ENCODE measurements at places on chromosomes 13 and 19. TPM values are rescaled to one million over a fixed set of nuclear protein-coding genes. Genes with fewer than 3 reads are reported as not detected.

SULT2B1 gene
- not detected for total RNA-seq

ATXN8OS gene
- not detected for total RNA-seq

ZNF83 gene
- total RNA-seq: 38.1 TPM

TTC9B gene
- total RNA-seq: not detected

TNFAIP8L1 gene
- total RNA-seq: 7.6 TPM

CDX2 gene
- total RNA-seq: 149 TPM

WTIP gene
- total RNA-seq: 4.1 TPM

LYPD3 gene
- total RNA-seq: not detected

MEIS3 gene
- not detected for total RNA-seq

ZNF560 gene
- total RNA-seq: not detected

GRCh38 chr19:7926021-7926726 is at the start of gene CTXN1:
CTXN1 (minus strand) TSS chr19:7926135; CDS start chr19:7925538, 597 bp downstream.
- H3K36me3 ChIP-seq: peaks cover under 1% of the 10 kb centered on the region
- DNase-seq: peak; percentile 81
- no peaks in the 10 kb centered on the region for H3K27me3 ChIP-seq
- peaks cover 44% of the 10 kb centered on the region for H3K4me1 ChIP-seq
- H3K27ac ChIP-seq: peak within 1 kb of the TSS; percentile 91
- H3K4me3 ChIP-seq: peak within 1 kb of the TSS; percentile 46

GRCh38 chr19:55436847-55437246 is 6.3 kb downstream of the SHISA7 start:
- no peak overlapping the region for H3K4me3 ChIP-seq
- no peak for DNase-seq
- H3K4me1 ChIP-seq: no peaks in the 10 kb centered on the region
- no peaks in the 10 kb centered on the region for H3K36me3 ChIP-seq

DNA sequence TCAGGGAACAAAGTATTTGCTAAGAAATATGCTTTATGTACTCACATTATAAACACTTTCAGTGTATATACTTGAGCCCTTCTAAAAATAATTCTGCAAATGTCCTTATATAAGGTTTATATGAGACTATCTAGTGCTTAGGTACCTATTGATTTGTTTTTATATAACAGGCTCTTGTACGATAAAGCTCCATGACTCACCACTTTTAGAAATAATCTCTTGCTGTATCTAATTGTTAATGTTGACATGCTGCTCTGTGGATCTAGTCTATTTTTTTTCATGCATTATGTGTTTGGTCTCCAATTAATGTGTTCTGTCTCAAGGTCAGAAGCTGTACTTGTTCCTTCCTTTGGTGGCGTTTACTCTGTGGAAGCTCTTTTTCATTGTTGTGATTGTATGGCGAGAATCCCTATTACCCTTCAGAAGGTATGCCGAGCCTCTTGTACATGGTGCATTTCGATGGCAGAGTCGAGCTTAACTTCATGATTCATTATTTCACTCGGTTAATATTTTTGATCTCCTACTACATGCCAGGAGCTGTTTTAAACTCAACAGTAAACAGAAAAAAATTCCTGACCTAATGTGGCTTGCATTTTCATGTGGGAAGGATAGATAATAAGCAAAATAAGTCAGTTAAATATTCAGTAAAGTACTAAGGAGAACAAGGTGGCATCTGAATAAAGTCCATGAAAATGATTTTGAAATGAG is 361.6 kb downstream of the COG6 start:
- no peak for DNase-seq
- H3K36me3 ChIP-seq: no peaks in the 10 kb centered on the region
- H3K4me3 ChIP-seq: no peak overlapping the region
- H3K4me1 ChIP-seq: no peaks in the 10 kb centered on the region
- H3K27ac ChIP-seq: no peak overlapping the region

DNA sequence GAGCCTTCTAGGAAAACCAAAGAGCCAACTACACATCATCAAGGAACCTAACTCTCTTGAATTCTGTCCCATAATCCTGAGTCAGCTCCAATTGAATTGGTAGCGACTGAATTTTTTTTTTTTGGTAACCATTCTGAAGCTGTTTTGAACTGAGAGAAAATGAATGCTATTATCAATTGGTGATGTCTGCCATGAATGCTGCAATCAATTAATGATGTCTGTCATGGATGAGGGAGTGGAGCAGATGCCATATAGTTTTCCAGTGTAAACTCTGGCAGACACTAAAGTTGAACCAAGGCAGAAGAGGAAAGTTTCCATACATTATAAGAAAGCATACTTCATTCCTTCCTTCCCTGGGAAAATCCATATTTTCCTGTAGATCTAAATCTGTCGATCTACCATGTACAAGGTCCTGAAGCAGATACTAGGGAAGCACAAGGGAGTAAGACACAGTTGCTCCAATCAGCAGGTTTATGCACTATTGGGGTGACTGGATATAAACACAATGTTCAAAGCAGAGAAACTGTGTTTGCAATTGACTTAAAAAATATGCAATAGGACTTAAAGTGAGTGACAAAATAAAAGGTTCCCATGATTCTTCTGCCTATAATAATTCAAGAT is 48.8 kb downstream of the MBD3L1 start:
- no peak overlapping the region for H3K27ac ChIP-seq
- no peaks in the 10 kb centered on the region for H3K36me3 ChIP-seq
- H3K4me3 ChIP-seq: no peak overlapping the region
- no peaks in the 10 kb centered on the region for H3K4me1 ChIP-seq

- H3K27ac ChIP-seq: peak overlapping the region; percentile 96
- DNase-seq: no peak
- peak overlapping the region; percentile 40 for H3K4me3 ChIP-seq
- no peaks in the 10 kb centered on the region for H3K36me3 ChIP-seq
Measured at GRCh38 chr13:33543089-33543459, 257.5 kb upstream of the STARD13 start.

DNA sequence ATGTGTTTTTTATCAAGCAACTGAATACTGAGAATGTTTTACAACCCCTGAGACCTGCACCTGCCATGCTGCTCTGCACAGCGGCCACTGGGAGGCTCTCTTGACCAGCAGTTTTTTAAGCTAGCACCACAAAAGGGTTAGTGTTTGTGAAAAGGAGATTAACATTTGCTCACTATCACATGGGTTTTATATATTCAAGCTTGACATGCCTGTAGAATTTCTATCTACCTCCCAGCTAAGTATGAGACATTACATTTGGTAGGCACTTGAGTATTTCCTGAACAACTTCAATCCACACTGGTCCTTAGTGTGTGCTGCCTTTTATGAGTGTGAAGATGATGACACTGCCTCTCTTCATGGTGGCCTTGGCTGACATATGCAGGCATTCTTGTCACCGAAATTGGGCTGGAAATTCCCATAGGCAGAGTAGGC is 1238.9 kb downstream of the UQCRFS1 start:
- H3K4me1 ChIP-seq: no peaks in the 10 kb centered on the region
- no peaks in the 10 kb centered on the region for H3K27me3 ChIP-seq
- no peaks in the 10 kb centered on the region for H3K36me3 ChIP-seq
- peak; percentile 9 for DNase-seq

GRCh38 chr13:95221971-95222732 is 79.1 kb downstream of the ABCC4 start:
- DNase-seq: peak; percentile 32
- H3K27me3 ChIP-seq: no peaks in the 10 kb centered on the region
- peak overlapping the region; percentile 33 for H3K27ac ChIP-seq
- no peak overlapping the region for H3K4me3 ChIP-seq
- H3K4me1 ChIP-seq: peaks cover 6% of the 10 kb centered on the region
- H3K36me3 ChIP-seq: no peaks in the 10 kb centered on the region

DNA sequence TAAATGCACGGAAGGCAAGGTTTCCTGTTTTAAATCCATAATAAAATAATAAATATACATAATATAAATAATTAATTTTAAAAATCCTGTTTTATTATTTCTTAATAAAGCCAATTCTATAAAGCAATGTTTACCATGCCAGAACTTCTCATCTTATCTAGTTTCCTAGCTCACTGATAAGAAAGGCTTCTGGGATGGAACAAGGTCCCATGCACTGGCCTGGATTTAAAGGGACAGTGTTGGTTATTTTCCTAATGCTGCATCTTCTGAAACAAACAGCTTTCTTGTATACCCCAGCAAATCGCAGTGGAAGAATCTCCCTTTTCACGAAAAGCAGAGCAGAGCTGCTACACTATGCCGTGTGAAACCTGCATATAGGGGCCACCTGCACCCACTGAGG is 68.8 kb downstream of the LNX2 start:
- DNase-seq: no peak
- H3K36me3 ChIP-seq: peaks cover 23% of the 10 kb centered on the region
- no peak overlapping the region for H3K27ac ChIP-seq
- no peaks in the 10 kb centered on the region for H3K4me1 ChIP-seq
- H3K4me3 ChIP-seq: no peak overlapping the region
- no peaks in the 10 kb centered on the region for H3K27me3 ChIP-seq

DNA sequence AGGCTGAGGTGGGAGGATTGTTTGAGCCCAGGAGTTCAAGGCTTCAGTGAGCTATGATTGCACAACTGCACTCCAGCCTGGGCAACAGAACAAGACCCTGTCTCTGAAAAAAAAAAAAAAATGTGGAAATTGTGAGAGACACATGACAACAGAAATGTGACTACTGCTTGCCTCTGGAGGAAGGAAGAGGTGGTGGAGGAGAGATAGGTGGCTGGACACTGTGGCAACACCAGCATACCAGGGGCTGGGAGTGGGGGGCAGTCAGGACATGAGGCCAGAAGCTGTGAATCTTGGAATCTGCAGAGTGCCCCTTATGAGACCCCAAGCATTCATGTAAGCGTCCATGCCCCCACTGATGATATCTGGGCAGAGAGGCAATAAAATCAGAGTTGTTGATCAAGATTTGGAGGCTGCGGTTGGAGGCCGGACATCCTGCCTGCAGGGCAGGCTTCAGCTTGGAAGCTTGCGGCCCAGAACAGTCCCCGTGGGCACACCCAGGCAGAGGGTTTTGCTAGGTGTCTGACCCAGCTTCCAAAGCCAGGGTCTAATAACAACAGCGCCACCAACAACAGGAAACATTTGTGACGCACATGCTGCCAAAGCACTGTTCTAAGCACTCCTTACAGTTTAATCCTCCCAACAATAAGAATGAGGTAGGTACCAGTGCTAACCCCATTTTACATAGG is 16.9 kb downstream of the FAM187B start:
- H3K27ac ChIP-seq: peak overlapping the region; percentile 74
- H3K4me3 ChIP-seq: no peak overlapping the region
- H3K27me3 ChIP-seq: no peaks in the 10 kb centered on the region
- H3K36me3 ChIP-seq: no peaks in the 10 kb centered on the region
- DNase-seq: peak; percentile 70

GRCh38 chr19:38543807-38544568 is 73.8 kb downstream of the MAP4K1 start:
- DNase-seq: peak; percentile 42
- no peak overlapping the region for H3K27ac ChIP-seq

- H3K27me3 ChIP-seq: no peaks in the 10 kb centered on the region
- H3K4me3 ChIP-seq: no peak overlapping the region
- DNase-seq: no peak
- H3K27ac ChIP-seq: no peak overlapping the region
- H3K4me1 ChIP-seq: peaks cover 14% of the 10 kb centered on the region
- no peaks in the 10 kb centered on the region for H3K36me3 ChIP-seq
Measured at GRCh38 chr13:108326309-108326708, 56.8 kb downstream of the TNFSF13B start.

DNA sequence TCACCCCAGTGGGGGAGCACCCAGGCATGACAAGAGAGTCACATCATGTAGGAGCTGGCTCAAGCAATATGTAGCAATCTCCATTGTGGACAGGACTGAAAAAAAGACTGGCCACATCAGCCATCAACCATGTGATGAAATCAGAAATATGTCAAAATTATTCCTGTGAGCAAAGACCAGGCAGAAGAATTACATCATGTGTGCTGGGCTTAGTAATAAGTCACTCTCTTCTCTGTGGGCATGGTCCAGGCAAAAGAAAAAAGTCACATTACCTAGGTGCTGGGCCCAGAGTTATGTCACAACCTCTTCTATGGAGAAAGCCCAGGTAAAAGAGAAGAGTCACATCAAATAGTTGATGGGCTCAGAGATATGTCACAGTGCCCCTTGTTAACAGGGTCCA is 28.3 kb upstream of the ZNF729 start:
- H3K27me3 ChIP-seq: no peaks in the 10 kb centered on the region
- no peak overlapping the region for H3K4me3 ChIP-seq
- no peaks in the 10 kb centered on the region for H3K4me1 ChIP-seq
- no peak overlapping the region for H3K27ac ChIP-seq

DNA sequence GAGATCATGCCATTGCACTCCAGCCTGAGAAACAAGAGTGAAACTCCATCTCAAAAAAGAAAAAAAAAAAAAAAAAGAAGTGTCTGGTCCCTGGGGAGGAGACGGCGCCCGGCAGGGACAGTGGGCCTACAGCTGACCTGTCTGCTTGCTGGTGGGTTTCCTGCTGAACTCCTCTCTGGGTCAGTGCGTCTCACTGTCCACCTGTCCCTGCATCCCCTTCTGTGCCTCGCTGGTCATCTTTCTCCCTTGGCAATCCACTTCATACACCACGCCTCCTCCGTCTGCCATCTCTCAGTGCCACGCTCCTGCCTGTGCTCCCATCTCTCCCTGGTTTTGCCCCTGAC is 63.4 kb downstream of the ACSBG2 start:
- no peaks in the 10 kb centered on the region for H3K27me3 ChIP-seq
- H3K27ac ChIP-seq: peak overlapping the region; percentile 75
- peaks cover 11% of the 10 kb centered on the region for H3K4me1 ChIP-seq

GRCh38 chr19:13092606-13093235 is 9.9 kb downstream of the LYL1 start:
- no peaks in the 10 kb centered on the region for H3K27me3 ChIP-seq
- no peak overlapping the region for H3K4me3 ChIP-seq
- no peaks in the 10 kb centered on the region for H3K36me3 ChIP-seq

- no peaks in the 10 kb centered on the region for H3K4me1 ChIP-seq
- no peak overlapping the region for H3K4me3 ChIP-seq
- H3K36me3 ChIP-seq: no peaks in the 10 kb centered on the region
Measured at GRCh38 chr13:103663996-103664395, 597.8 kb upstream of the SLC10A2 start.

DNA sequence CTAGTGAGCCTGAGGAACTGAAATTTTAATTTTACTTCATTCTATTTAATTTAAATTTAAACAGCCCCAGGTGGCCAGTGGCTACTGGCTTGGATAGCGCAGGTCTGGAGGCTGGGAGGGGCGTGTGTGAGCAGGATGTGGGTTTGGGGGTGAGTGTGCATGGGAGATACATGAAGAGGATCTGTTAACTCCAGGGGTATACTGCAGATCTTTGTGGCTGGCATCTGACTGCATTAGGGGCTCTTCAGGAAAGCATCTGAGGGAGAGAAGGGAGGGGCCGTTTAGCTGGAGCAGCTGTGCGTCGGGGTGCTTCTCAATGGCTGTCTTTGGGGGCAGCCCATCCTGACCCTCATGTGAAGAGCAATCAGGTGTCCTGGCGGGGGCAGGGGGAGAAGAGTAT is 6.8 kb downstream of the SHANK1 start:
- peaks cover 21% of the 10 kb centered on the region for H3K27me3 ChIP-seq
- no peak overlapping the region for H3K27ac ChIP-seq
- no peaks in the 10 kb centered on the region for H3K4me1 ChIP-seq

GRCh38 chr13:32031025-32031814 is at the start of gene FRY:
FRY (plus strand) TSS chr13:32031774; CDS start chr13:32031796, 22 bp downstream.
- H3K27ac ChIP-seq: peak within 1 kb of the TSS; percentile 78
- H3K36me3 ChIP-seq: no peaks in the 10 kb centered on the region
- H3K4me3 ChIP-seq: peak within 1 kb of the TSS; percentile 61
- DNase-seq: peak; percentile 56
- H3K27me3 ChIP-seq: peaks cover 15% of the 10 kb centered on the region

Measured in transverse colon (tissue), 4 donors.